ENCODE measurements at places on chromosomes 12 and 14. TPM values are rescaled to one million over a fixed set of nuclear protein-coding genes. Genes with fewer than 3 reads are reported as not detected.

DNA sequence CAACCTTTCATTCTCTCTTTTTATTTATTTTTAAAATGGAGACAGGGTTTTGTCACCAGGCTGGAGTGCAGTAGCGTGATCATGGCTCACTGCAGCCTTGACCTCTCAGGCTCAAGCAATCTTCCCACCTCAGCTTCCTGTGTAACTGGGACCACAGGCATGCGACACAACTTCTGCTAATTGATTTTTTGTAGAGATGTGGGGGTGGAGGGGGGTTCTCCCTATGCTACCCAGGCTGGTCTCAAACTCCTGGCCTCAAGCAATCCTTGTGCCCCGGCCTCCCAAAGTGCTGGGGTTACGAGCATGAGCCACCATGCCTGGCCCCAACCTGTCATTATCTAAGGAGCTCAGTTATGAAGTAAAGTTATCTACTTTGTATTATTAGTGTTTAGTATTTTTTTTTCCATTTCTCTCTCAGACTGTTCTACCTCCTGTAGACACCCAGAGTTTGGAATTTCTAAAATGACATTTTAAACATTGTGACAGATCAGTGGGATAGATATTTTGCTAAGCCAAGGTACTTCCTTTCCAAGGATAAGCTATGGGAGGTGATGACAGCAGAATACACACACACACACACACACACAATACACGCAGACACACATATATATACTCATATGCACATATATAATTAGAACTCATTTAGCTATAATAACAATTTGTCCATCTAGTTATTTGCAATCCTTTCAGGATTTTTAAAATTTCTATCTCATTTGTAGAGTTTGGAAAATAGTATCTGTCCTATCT is 2.1 kb upstream of the USP44 start:
- H3K27me3 ChIP-seq, result no peaks in the 10 kb centered on the region
- H3K4me1 ChIP-seq, result no peaks in the 10 kb centered on the region
- no peak overlapping the region for H3K27ac ChIP-seq
- no peaks in the 10 kb centered on the region for H3K36me3 ChIP-seq
- no peak overlapping the region for H3K4me3 ChIP-seq

BATF gene
- 15.7 TPM for total RNA-seq

MMP17 gene
- 18.6 TPM for total RNA-seq

- H3K27ac ChIP-seq, result peak overlapping the region; percentile 88
- H3K27me3 ChIP-seq, result no peaks in the 10 kb centered on the region
- peaks cover 5% of the 10 kb centered on the region for H3K4me1 ChIP-seq
- no peak for DNase-seq
- no peaks in the 10 kb centered on the region for H3K36me3 ChIP-seq
Measured at GRCh38 chr14:22976620-22977433, 5.5 kb downstream of the AJUBA start.

- no peaks in the 10 kb centered on the region for H3K36me3 ChIP-seq
- H3K4me1 ChIP-seq, result no peaks in the 10 kb centered on the region
- no peak overlapping the region for H3K4me3 ChIP-seq
- no peaks in the 10 kb centered on the region for H3K27me3 ChIP-seq
Measured at GRCh38 chr12:16189849-16190248, 87.6 kb downstream of the SLC15A5 start.

GRCh38 chr12:8143261-8143660 is 13.6 kb upstream of the ZNF705A start:
- no peaks in the 10 kb centered on the region for H3K4me1 ChIP-seq
- no peak overlapping the region for H3K4me3 ChIP-seq
- no peak overlapping the region for H3K27ac ChIP-seq
- no peaks in the 10 kb centered on the region for H3K36me3 ChIP-seq
- no peaks in the 10 kb centered on the region for H3K27me3 ChIP-seq

DNA sequence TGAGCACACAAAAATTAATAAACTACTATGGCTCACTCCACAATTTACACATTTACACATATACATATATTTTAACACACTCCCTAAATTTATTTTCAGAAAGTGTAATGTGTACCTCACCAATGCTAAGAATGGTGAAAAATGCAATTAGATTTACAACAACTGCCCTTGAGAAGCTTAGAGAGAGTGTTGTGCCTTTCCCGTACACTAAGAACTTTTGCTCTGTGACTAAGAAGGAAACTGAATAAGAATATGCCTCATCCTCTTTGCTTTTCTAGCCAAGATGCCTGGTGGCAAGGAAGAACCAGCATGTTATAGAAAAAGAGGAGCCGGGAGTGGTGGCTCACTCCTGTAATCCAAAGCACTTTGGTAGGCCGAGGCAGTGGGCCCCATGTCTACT is 62.3 kb downstream of the SINHCAF start:
- no peak overlapping the region for H3K27ac ChIP-seq
- H3K4me3 ChIP-seq, result no peak overlapping the region
- no peaks in the 10 kb centered on the region for H3K27me3 ChIP-seq
- H3K4me1 ChIP-seq, result no peaks in the 10 kb centered on the region
- no peak for DNase-seq

- H3K4me3 ChIP-seq, result no peak overlapping the region
- no peaks in the 10 kb centered on the region for H3K27me3 ChIP-seq
- H3K27ac ChIP-seq, result no peak overlapping the region
- no peaks in the 10 kb centered on the region for H3K36me3 ChIP-seq
Measured at GRCh38 chr12:68953536-68953935, 20.6 kb upstream of the CPM start.

DNA sequence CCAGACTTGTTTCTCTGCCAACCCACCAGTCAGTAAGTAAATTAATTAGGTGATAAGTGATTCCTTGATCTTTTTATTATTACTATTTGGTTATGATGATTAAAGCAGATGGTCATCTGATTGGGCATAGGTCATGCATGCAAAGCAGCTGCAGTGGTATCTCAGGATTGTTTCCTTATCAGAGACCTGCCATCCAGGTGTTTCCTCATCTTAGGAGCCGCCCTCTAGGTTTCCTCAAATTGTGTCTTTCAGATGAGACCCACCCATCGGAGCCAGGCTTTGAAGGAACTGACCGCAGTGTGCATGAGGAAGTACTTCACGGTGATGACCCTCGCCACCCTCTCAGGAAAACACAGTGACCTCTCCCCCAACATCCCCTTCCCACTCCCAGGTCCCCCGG is 63.3 kb downstream of the ZFP36L1 start:
- H3K27ac ChIP-seq, result no peak overlapping the region
- no peaks in the 10 kb centered on the region for H3K27me3 ChIP-seq
- no peak for DNase-seq

GRCh38 chr12:125187148-125187745 is 122.0 kb downstream of the AACS start:
- no peak overlapping the region for H3K27ac ChIP-seq
- H3K36me3 ChIP-seq, result no peaks in the 10 kb centered on the region
- H3K4me3 ChIP-seq, result no peak overlapping the region
- H3K4me1 ChIP-seq, result no peaks in the 10 kb centered on the region
- DNase-seq, result no peak
- peaks cover 75% of the 10 kb centered on the region for H3K27me3 ChIP-seq

GRCh38 chr12:117318591-117318990 is 42.8 kb downstream of the NOS1 start:
- no peak for DNase-seq
- H3K4me1 ChIP-seq, result no peaks in the 10 kb centered on the region
- no peak overlapping the region for H3K27ac ChIP-seq
- H3K4me3 ChIP-seq, result no peak overlapping the region

CCDC177 gene
- 0.33 TPM for total RNA-seq

GRCh38 chr12:96774496-96775256 is 132.4 kb upstream of the NEDD1 start:
- H3K27ac ChIP-seq, result no peak overlapping the region
- H3K36me3 ChIP-seq, result no peaks in the 10 kb centered on the region
- H3K4me3 ChIP-seq, result no peak overlapping the region
- DNase-seq, result no peak
- H3K4me1 ChIP-seq, result no peaks in the 10 kb centered on the region
- H3K27me3 ChIP-seq, result no peaks in the 10 kb centered on the region

CLEC7A gene
- 5.2 TPM for total RNA-seq

- peaks cover 7% of the 10 kb centered on the region for H3K27me3 ChIP-seq
- H3K36me3 ChIP-seq, result no peaks in the 10 kb centered on the region
Measured at GRCh38 chr14:60509438-60510253, 700 bp downstream of the SIX6 start.

SLC7A8 gene
- total RNA-seq, result 98.9 TPM

- no peaks in the 10 kb centered on the region for H3K36me3 ChIP-seq
- no peak for DNase-seq
- H3K27me3 ChIP-seq, result no peaks in the 10 kb centered on the region
- no peaks in the 10 kb centered on the region for H3K4me1 ChIP-seq
- H3K27ac ChIP-seq, result no peak overlapping the region
Measured at GRCh38 chr14:95834496-95834895, 42.1 kb upstream of the TUNAR start.

IL22 gene
- not detected for total RNA-seq

- peaks cover 5% of the 10 kb centered on the region for H3K36me3 ChIP-seq
- DNase-seq, result no peak
- peak overlapping the region; percentile 97 for H3K27ac ChIP-seq
- H3K4me3 ChIP-seq, result no peak overlapping the region
Measured at GRCh38 chr14:73725116-73726024, 11.2 kb upstream of the PNMA1 start.

BIN2 gene
- total RNA-seq, result 2.3 TPM

DNA sequence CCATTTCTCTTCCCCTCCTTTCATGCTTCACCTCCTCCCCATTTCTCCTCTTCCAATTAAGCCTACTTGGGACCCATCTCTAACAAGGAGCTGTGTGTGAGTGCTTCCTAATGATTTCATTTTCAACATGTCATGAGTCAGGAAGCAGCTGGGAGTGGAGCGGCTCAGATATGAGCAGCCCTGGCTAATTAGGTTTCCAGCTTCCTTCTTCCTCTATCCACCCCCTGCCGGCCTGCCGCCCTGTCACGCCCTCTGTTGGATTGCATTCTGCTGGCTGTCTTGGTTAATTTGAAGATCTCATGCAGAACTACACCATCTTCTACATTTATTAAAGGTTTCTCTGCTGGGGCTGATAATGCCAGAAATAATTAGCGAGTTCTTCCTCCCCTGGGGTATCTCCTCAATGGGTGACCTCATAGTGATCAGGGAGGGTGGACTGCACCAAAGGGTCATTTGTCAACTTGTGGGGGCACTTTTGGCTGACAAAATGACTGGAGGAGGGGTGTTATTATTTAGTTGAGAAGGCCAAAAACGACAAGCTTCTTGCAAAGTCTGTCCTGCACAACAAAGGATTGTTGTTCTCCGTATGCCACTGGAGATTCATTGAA is 300.9 kb upstream of the SRRM4 start:
- H3K27me3 ChIP-seq, result no peaks in the 10 kb centered on the region
- no peak overlapping the region for H3K27ac ChIP-seq
- H3K36me3 ChIP-seq, result no peaks in the 10 kb centered on the region
- H3K4me3 ChIP-seq, result no peak overlapping the region
- no peak for DNase-seq
- no peaks in the 10 kb centered on the region for H3K4me1 ChIP-seq

Measured in breast epithelium (tissue), 4 donors.